Activated T-helper 17 cell treated with anti-CD3 and anti-CD28 coated beads, Interleukin-2, amount 50 U/mL, for 72 hours (primary cell): ENCODE measurements at places on chromosomes 5 and 9. TPM values are rescaled to one million over a fixed set of nuclear protein-coding genes. Genes with fewer than 3 reads are reported as not detected.

FGD3 gene
- total RNA-seq, result 70.6 TPM

DAPK1 gene
- total RNA-seq, result 2.0 TPM

FUT7 gene
- 27.9 TPM for total RNA-seq

LECT2 gene
- not detected for total RNA-seq

ACSL6 gene
- total RNA-seq, result 1.4 TPM
